ENCODE measurements at places on chromosomes 5 and 9. TPM values are rescaled to one million over a fixed set of nuclear protein-coding genes. Genes with fewer than 3 reads are reported as not detected.

The N4BP3 gene
- total RNA-seq, result 0.24 TPM

The NNT gene
- 328 TPM for total RNA-seq

The SLC4A9 gene
- total RNA-seq, result not detected

The OR5C1 gene
- not detected for total RNA-seq

The IFNE gene
- total RNA-seq, result not detected

The PCDHB11 gene
- 1.8 TPM for total RNA-seq

The SLC1A3 gene
- total RNA-seq, result 50.9 TPM

The C9 gene
- not detected for total RNA-seq

The PCDHB15 gene
- 5.3 TPM for total RNA-seq
